ENCODE measurements at places on chromosomes 12 and 14.

- no peak for DNase-seq
Measured at GRCh38 chr14:101622251-101623076, 61.2 kb downstream of the DIO3 start.

- no peak for DNase-seq
Measured at GRCh38 chr12:95077341-95077740, 3.9 kb upstream of the NR2C1 start.

- DNase-seq, result no peak
Measured at GRCh38 chr12:103996595-103996994, 30.9 kb downstream of the TDG start.

GRCh38 chr12:91993287-91994017 lies 152.2 kb downstream of the BTG1 start:
- DNase-seq, result no peak

- no peak for DNase-seq
Measured at GRCh38 chr14:34063470-34064164, 112.7 kb upstream of the EGLN3 start.

DNA sequence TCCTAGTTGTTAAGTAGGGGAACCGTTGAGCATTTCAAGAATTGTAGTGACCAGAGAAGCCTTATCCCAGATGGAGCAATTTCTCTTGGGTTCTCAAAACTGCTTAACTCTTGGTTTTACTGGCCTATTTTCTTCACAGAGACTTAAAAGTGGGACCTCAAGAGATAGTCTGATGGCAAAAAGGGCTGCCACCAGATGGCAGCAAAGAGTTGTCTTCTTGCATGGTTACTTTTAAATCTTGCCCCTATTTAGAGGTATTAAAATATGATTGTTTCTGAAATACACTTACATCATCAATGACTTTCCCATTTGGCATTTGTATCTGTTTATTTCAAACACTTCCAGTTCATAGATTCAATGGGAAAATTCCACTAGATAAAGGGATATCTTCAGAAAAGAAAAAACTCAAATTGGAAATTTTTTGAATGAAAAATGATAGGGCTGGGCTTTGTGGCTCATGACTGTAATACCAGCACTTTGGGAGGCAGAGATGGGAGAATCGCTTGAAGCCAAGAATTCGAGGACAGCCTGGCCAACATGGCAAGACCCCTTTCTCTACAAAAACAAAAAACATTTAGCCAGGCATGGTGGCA lies 69.9 kb upstream of the CNTN1 start:
- peak; percentile 1 for DNase-seq

DNA sequence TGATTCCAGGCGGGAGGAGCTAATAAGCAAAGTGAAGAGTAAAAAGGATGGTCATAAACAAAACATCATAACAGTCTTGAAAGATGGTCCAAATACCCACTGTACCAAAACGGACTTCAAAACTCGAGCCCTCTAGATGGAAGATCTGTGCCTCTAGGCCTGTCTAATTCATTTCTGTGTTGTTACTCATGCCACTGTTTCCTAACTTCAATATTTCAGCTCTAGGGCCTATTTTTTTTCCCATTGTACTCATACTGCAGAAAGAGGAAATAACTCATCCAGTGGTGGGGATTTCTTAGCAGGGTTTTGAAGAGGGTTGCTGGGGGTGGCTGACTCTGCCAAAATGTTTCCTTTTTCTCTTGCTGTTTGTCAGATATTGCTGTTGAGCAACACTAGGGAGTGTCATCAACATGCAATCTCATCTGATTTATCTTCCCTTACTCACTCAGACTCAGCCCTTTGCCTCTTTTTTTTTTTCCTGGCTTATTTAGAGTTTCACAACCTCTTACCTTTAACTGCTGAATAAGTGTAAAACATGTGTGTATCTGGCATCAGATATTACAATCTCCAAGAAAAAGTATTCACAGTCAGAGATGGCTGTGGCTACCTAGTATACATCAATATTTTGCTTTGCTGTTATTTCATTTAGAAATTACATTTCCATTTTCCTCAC lies 189.6 kb downstream of the DUSP6 start:
- DNase-seq, result peak; percentile 99

- DNase-seq, result no peak
Measured at GRCh38 chr12:89200217-89200616, 152.1 kb downstream of the DUSP6 start.

GRCh38 chr12:131370321-131370720 lies 340.6 kb upstream of the SFSWAP start:
- no peak for DNase-seq

GRCh38 chr12:92147491-92147890 lies 1.8 kb upstream of the BTG1 start:
- DNase-seq, result no peak

DNA sequence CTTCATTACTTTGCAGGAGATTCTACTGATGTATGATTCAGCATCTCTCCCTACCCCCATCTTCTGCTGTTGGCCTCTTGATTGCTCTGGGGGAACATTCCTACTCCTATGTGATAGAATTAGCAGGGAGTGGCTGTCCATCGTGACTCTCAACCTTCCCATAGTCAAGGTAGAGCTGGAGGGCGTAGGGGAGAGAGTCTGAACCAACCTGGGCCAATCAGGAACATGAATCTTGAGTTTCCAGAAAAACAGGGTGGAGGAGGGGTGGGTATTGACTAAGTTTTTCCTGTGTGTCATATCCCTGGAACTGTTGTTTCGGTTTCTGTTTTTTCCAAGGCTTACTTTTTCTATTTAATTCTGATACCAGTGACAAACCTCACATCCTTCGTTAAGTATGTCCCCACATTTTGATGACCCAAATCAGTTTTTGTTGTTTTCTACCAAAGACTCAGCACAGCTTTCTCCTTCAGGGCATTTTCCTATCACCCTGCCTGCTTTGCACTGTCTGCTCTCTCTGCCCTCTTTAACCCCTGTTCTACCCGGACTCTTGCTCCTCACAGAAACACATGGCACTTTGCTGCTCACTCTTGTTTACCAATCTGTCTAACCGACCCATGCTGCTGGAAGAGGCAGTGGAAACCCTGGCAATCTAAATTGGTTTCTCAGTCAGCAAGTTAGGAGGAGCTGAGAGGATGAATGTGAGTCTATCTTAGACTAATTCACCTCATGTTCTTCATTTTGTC lies 1428.3 kb downstream of the AACS start:
- peak; percentile 39 for DNase-seq

DNA sequence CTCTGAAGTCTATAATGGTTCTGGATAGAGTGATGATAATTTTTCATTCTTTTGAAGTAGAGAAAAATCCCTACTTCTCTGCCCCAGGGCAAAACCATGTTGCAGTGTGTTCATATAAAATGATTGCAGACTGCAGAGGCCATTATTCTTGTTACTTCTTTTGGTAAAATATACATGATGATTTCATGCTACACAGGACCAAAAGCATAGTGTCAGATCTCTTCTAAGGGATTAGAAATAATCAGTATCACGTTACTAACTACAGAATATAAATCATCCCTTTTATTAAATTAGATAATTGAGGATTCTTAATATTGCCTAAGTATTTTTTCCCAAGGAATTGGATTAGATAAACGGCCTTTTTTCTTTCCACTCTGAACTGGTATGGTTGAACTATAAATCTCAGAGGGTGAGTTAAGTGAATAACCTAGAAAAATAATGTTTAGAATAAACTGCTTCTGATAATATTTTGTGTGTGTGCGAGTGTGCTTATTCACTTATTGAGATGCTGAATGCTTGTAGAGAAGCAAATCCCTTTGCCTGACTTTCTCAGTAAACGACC lies 156.2 kb downstream of the EFCAB11 start:
- no peak for DNase-seq

- no peak for DNase-seq
Measured at GRCh38 chr12:113184098-113184899, 979 bp downstream of the DDX54 start.

DNA sequence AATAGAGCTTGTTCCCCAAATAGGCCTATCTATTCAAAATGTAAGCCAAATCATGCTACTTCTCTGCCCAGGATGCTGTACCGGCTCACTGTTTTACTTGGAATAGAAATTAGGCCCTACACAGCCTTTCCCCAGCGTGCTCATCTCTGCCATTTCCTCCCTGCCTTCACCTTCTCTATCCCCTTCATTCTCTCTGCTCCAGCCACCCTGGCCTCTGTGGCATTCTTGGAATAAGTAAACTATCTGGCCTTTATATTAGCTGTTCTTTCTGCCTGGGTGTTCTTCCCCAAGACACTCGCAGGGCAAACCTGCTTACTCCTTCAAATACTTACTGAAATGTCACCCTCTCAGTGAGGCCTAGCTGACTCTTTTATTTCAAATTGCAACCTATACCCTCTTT lies 30.9 kb upstream of the DYRK2 start:
- no peak for DNase-seq

DNA sequence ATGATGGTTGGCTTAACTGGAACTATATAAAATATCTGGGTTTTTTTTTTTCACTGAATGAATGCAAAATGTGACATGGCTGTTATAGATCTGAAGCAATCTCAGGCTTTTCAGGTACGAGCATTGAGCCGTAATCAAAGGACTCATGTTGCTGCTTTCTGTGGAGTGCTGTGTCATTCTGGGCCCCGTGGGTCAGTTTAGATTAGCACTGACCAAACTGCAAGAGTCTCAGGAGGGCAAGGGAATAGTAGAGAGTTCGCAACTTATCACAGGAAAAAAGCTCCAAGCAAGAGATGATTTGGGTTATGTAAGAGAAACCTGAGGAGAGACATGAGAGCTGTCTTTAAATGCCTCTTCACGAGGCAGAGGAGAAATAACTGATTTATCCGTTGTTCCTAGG lies 59.1 kb downstream of the UBR7 start:
- no peak for DNase-seq

DNA sequence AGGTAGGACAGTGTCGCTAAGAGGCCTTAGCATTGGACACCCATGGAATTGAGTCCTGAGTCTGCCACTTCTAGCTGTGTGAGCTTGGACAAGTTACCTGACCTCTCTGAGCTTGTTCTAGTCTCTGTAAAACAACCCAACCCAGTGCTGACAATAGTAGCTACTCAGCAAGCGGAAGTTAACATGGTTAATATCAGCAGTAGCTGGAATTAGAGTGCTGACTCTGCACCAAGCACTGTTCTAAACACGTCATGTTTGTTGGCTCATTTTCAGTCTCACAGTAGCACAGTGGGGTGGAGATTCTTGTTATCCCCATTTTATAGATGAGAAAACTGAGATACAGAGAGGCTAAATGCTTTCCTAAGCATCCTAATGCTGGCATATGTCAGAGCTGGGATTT lies 47.5 kb upstream of the RIN3 start:
- no peak for DNase-seq

DNA sequence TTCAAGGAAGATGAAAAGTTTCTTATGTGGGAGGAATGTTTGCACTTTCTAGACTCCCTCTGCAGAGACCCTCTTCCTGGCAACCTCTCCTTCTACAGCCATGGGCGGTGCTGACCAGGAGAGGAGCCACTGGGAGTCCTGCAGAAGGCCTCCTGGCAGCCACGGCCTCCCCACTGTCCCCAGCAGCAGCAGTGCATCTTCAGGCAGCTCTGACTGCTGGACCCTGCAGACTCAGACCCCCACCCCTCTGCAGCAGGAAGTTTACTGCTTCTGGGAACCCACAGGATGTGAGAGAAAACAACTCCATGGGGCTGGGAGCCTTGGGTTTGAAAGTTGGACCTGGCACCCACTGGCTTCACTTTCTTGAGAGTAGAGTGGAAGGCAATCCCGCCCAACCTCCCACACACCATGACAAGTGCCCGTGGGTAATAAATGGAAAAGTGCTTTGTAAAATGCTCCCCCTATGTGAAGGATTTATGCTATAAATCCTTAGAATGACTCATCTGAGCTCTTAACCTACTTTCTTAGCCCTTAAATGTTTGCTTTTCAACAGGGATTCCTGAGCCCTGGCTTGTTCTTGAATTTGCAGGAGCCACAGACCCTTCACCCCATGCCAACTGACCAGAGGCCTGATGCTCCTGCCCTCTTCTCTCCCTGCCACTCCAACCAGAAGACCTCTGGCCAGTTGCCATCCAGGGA lies 37.5 kb upstream of the DDX11 start:
- DNase-seq, result no peak

GRCh38 chr14:96055753-96056508 lies 16.8 kb downstream of the C14orf132 start:
- no peak for DNase-seq

GRCh38 chr12:71400481-71400880 lies 39.1 kb upstream of the LGR5 start:
- no peak for DNase-seq

- DNase-seq, result peak; percentile 44
Measured at GRCh38 chr12:93571365-93571924, 1.0 kb upstream of the SOCS2 start.

DNA sequence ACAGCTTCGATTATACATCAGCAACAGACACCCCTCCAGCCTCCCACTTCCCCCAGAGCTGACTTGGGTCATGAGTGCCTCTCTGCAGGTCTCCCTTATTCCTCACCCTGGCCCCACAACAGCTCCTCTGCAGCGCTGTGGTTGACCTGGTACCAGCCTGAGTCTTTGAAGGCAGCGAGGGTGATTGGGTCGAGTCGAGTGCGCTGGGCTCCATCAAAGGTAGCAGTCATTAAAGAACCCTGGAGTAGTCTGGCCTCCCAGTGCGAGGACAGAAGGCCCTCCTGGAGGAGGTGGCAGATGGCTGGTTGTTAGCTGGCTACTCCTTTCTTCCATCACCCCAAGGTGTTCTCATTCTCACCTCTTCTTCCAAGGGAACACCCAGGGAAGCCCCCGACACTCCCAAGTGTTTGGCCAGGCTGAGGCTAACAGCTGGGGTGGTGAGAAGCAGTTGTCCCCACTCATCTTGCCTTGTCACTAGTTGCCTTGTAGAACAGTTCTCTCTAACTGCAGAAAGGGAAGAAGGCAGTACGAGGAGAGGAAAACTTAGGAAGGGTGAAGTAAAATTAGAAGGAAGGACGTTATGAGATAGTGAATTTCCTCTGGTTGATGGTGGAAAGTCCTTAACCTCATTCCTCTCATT lies 2.7 kb downstream of the CIROP start:
- DNase-seq, result no peak

DNA sequence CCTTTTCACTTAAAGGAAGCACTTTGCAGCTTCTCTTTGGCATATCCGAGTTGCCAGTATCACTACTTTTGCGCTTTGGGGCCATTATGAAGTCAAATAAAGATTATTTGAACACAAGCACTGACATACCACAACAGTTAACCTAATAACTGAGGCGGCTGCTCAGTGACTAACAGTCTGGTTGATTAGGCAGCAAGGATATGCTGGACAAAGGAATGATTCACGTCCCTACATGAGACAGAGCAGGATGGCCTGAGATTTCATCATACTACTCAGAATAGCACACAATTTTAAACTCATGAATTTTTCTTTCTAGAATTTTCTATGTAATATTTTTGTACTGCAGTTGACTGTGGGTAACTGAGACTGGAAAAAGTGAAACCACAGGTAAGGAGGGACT lies 56.9 kb upstream of the E2F7 start:
- peak; percentile 96 for DNase-seq

All from LHCN-M2 (cell line).